ENCODE measurements at places on chromosomes 4 and X. TPM values are rescaled to one million over a fixed set of nuclear protein-coding genes. Genes with fewer than 3 reads are reported as not detected.

Gene CEP44
- total RNA-seq: 33.8 TPM

Gene USP38
- total RNA-seq: 28.8 TPM

Gene TMEM131L
- 81.7 TPM for total RNA-seq

Gene GATA1
- not detected for total RNA-seq

Gene FAAH2
- total RNA-seq: 9.4 TPM

Gene XKRX
- total RNA-seq: not detected

Gene SMPX
- not detected for total RNA-seq

Gene MSMO1
- 316 TPM for total RNA-seq

Gene PITX2
- total RNA-seq: not detected

Gene SERTM2
- not detected for total RNA-seq

Gene CSAG2
- total RNA-seq: not detected

Gene IRS4
- 0.63 TPM for total RNA-seq

Gene EVC2
- total RNA-seq: 2.5 TPM

Gene PTTG2
- total RNA-seq: not detected

Gene ANTXR2
- 26.0 TPM for total RNA-seq

Gene TACR3
- total RNA-seq: 1.3 TPM
